NCI-H69 (cell line): ENCODE measurements at places on chromosomes 7 and 10.

DNA sequence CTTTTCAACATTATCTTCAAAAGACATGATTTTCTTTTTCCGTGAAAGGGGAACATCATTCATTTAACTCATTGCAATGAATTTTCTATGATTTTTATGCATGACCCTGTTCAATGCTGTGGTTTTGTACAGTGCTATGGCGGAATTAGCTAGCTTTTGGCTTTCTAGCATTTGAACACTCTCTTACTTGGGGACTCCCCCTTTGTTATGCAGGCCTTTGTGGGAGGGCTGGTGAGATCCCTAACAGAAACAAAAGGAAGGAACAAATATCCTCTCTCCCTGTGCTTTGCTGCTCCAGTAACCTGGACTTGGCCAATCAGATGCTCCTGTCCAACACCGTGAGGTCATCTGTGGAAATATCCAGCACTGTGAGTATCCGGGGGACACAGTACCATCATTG is 353.4 kb upstream of the FZD8 start:
- DNase-seq = no peak

- DNase-seq = no peak
Observed at GRCh38 chr10:44395396-44395795, 10.5 kb upstream of the CXCL12 start.

- no peak for DNase-seq
Observed at GRCh38 chr10:33596422-33596821, 262.0 kb upstream of the NRP1 start.

GRCh38 chr10:29555746-29556481 is 78.9 kb downstream of the SVIL start:
- peak; percentile 54 for DNase-seq

GRCh38 chr10:102198027-102198426 is 28.1 kb upstream of the ELOVL3 start:
- DNase-seq = no peak

DNA sequence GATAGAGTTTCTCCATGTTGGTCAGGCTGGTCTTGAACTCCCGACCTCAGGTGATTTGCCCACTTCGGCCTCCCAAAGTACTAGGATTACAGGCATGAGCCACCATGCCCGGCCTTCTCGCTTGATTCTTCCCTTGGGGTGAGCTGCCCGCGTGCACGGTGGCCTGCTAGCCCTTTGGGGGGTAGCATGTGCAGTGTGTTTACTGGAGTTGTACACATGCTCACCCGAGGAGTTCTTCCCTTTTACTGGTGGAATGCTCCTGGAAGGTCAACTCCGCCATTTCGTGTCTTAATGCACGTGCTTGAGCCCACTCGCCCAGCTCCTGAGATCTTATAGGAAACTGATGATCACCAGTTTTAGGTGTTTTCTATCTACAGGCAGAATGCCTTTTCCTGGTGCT is 17.0 kb upstream of the ADAMTS14 start:
- DNase-seq = no peak

DNA sequence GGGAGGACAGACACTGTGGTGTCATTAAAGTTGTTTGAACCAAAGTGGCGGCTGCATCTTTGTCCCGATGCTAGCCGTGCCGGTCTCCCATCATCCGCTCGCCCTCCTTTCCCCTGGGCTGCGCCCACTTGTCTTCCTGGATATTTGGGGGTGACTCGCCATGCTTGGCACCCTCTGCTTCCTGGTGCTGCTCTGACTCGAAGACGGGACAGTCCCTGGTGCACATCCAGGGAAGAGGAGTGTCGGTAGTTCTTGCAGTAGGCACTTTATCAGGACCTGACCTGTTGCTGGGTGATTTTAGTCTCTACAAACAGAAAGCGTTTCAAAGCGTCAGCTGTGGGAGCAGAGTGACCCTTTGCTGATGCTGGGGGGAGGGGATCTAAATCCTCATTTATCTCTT is 68.3 kb upstream of the DNAJB6 start:
- no peak for DNase-seq

- DNase-seq = no peak
Observed at GRCh38 chr7:136600475-136600874, 268.0 kb upstream of the CHRM2 start.

- no peak for DNase-seq
Observed at GRCh38 chr7:42392826-42393225, 155.8 kb upstream of the GLI3 start.

DNA sequence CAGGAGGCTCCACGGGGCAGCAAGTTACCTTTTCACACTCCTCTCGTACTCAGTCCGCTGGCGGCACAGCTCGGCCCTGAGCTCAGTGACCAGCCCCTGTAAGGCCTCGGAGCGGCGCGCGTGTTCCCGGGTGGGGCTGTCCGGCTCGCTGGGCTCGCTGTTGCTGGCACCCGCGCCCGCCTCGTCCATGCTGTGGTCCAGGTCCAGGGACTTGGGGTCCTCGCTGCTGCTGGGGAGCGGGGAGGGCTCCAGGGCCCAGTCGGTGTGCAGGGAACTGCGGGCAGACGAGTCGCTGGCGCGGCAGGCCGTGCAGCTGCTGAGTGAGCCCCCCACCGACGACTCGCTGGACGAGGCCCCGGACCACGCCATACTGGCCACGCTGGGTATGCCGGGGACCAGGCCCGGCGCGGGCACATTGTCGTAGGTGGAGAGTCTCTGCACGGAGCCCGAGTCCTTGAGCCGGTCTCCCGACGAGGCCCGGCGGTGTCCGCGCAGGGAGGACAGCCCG is 143.8 kb downstream of the MAPK8 start:
- DNase-seq = no peak

- no peak for DNase-seq
Observed at GRCh38 chr7:16353226-16353625, 68.1 kb downstream of the CRPPA start.
